ENCODE measurements at places on chromosomes 6 and 20.
A peak's percentile ranks its signal among the peaks of the same experiment; 100 is the strongest.

GRCh38 chr6:53195048-53195447 lies 46.4 kb upstream of the GCM1 start:
- DNase-seq, result no peak

GRCh38 chr20:9809271-9809670 lies 29.6 kb downstream of the PAK5 start:
- DNase-seq, result no peak

DNA sequence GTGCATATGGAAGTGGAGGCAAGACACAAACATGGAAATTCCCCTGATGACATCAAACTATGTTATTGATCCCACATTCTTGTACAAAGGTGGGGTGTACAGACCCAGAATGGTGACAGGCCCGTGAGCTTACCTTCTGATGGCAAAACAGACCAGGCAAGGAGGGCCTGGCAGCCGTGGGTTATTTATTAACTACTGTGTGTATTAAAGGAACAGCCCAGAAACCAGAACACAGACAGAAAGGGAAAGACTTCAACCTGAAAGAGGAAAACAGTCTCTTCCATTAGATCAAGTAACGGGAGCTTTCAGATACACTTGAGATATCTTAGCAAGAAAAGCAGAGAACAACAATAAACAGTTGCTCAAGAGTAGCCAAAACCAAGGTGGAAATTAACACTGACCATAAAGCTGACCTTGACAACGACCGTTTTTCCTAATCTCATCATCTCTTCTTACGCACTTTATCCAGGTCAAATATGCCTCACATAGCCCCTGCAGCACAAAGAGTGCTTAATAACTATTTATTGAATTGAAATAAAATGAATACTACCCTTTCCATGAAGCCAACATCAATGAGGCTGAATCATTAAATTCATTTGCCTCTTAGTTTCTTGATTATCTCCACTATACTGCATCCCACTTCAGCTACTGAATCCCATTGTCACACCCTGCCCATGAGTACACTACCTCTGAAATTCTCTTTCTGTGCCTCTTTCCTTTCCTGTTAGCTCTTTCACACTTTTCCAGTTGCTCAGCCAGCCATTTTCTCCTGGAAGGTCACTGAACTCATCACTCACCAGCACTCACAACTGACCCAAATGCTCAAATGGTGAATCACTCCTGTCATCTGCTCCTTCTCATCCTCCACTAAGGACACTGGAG lies 67.4 kb downstream of the MOXD1 start:
- no peak for DNase-seq

- peak; percentile 61 for DNase-seq
Observed at GRCh38 chr6:68343901-68344300, 291.2 kb upstream of the ADGRB3 start.

- DNase-seq, result peak; percentile 81
Observed at GRCh38 chr6:27145731-27146455, 101.6 kb upstream of the PRSS16 start.

- no peak for DNase-seq
Observed at GRCh38 chr6:56005426-56005825, 130.0 kb upstream of the BMP5 start.

DNA sequence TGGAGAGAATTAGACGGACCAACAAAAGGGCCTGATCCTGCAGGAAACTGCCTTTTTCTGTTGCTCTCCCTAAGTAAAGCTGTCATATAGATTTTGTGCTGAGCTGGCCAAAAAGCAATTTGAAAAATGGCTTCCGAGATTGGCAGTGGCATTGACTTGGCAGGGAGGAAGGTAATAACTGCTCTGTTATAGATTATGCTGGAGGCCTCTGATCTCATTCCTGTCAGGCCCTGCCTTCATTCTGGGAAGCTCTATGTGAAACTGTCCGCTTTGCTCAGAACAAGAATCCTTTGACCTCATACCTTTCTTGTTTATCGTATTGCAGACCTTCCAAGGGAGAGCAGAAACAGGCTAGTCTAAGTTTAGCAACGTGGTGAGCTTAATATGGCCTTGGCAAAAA lies 234.4 kb downstream of the PHACTR1 start:
- DNase-seq, result no peak

DNA sequence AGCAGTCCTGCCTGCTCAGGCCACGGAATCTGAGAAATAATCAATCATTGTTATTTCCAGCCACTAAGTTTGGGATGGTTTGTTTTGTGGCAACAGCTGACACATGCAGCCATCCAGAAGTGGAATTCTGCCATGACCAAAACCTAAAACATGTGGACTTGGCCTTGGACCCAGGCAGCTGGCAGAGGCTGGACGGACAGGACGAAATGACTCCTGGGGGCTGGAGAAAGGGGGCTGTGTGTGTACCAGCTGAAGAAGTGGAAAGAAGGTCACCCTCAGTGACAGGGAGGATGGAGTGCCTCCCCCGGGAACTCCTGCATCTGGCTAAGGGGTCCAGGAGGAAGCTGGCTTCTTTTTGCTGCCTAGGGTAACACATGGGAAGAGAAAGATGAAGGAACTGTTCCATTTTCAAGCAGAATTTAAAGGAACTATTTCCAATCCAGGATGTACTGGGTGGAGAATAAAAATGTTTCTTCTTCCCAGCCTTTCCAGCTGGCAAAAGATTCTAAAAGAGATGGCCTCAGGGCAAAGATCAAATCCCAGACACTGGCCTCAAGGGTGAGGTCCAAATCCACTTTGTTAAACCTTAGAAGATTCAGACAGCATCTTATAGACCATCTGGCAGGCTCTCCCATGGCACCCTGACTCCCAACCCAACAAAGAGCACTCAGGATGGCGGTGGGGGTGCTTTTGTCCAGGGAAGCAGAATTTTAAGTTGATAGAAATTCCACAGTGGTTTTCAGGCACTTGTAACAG lies 14.3 kb downstream of the SERPINB6 start:
- no peak for DNase-seq

DNA sequence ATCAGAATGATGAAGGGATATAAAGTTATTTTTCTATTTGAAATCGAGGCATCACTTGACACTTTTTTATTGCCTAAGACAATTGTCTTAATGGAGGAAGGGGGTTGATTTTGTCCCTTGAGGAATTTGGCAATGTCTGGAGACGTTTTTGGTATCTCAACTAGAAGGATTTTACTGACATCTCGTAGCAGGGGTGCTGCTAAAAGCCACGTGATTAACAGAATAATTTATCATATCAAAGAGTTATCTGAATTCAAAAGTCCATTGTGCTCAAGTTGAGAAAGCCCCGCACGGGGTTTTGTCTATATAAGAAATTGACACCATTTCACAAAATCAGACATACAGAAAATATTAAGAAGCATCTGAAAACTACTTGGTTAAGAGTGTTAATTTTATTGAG lies 1.5 kb upstream of the TAAR6 start:
- no peak for DNase-seq

DNA sequence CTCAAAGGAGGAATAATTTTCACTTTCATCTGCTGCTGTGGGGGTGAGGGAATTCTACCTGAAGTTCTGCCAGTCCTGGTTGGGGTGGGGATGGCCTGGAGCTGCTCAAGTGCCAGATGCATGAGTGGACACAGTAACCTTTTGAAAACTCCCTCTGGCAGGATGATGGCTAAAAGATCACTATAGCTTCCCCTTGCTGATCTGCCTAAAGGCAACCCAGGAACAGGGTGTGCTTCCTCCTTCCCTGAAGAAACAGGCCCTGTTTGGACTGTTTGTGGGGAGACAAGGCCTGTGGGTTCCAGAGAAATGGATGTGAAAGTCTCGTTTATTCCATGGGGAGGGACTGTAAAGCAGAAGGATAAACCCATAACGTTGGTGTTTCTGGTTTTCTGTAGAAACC lies 176.9 kb downstream of the DTNBP1 start:
- DNase-seq, result no peak

- no peak for DNase-seq
Observed at GRCh38 chr6:816510-817084, 123.7 kb upstream of the EXOC2 start.

DNA sequence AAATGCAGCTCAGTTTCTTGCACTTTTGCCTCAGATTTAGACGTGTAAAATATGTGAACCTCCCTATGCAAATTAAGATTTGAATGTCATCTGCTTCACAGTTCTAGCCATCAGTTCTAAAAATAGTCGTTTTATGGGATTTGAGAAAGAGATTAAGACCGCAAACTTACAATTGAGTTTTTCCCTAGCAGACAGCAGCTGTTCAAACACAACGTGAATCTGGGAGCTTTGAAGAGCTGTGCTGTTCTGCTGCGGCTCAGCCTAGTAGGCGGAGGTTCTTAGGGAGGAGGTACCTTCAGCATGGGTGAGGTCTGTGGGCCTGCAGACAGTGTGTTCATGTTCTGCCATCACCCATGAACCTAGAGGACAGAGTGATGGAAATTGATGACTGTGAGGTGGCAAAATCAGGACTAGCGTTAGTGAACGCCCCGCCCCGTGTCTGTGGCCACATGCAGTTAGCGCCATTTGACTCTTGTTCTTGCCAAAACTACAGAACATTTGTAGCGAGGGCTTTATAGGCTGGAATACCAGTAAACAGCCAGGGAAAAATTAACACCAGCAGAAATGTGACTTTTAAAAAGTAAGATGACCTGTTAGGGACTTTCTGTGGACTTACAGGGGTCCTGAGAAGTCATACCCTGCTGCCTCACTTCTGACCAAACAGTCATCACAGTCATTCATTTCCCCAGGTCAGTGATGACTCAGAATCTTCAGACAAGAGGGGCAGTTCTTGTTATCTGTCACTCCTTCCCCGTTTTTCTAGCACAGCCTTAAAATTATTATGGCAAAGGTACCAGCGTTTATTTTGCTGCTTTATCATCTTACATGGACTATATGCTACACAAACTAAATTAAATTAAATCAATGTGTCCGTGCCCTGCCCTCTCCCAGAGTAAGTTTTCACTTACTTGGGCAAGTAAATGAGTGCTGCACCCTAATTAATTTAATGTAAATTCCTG lies 84.3 kb upstream of the TMEM181 start:
- peak; percentile 81 for DNase-seq

GRCh38 chr6:21885532-21886114 lies 292.1 kb downstream of the SOX4 start:
- DNase-seq, result no peak

DNA sequence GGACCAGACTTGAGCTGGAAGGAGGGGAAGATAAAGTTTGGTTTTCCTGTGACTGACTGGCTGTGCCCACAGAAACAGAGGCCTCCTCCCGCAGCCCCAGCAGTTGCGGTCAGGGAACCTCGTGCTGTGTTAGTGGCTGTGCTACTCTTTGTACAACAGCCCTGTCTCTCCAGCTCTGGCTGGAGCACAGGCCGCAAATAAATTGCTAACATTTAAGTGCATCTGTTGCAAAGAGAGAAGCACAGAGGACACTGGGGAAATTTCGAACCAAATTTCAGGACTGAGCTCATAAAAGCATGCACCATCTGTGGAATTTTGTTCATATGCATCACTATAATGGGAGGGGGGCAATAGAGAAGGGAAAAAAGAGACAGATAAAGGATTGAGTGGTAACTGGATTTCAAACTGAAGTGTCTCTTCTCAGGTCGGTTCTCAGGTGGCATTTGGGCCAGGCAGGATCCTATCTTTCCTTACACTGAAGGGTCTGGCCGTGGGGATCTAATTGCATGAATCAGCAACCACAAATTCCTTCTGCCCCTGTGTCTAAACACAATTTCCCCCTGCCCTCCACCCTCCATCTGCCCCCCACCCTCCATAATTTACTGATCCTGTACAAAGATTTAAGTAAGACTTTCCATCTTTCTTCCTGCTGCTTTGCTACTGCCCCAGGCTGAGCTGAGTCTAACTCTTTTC lies 88.9 kb upstream of the ATXN1 start:
- no peak for DNase-seq

DNA sequence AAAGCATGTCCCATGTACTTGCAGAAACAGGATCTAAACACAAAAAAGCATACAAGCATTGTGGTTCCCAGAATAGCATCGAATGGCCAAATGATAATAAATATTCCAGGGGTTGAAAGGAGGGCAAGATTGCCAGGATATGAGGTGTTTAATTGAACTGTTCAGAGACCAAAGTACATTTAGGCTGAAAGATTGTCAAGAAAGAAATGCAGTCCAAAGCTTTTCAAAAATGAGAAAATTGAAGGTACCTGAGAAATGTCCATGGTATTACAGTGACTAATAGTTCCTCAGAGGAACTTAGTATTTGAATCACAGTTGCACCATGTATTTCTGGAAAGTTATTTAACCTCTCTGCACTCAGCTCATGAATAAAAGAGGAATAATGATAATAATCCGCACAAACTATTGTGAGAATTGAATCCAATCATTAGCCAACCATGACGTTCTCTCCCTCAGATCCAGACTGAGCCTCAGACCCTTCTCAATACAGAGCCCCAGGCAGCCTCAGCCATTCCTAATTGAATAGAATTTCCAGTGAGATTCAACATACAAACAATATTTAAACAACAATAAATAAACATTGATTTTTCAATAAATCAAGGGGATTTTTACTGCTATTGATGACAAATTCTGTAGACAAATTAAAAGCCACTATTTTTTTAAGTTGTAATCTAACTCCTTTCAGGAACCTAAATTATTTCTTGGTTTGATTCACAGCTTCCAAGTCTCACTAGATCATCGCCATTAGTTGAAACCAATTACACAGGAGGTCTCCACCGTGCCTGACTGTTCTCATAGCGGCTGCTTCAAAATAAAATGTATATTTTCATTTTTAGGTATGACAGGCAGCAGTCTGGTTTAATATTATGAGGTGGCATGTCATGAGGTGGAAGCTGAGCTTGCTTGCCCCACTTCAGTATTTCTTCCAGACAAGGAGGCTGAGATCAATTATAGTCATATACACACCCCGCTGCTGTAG lies 144.3 kb upstream of the TENT5A start:
- no peak for DNase-seq

- DNase-seq, result no peak
Observed at GRCh38 chr6:69128411-69128810, 493.3 kb downstream of the ADGRB3 start.

DNA sequence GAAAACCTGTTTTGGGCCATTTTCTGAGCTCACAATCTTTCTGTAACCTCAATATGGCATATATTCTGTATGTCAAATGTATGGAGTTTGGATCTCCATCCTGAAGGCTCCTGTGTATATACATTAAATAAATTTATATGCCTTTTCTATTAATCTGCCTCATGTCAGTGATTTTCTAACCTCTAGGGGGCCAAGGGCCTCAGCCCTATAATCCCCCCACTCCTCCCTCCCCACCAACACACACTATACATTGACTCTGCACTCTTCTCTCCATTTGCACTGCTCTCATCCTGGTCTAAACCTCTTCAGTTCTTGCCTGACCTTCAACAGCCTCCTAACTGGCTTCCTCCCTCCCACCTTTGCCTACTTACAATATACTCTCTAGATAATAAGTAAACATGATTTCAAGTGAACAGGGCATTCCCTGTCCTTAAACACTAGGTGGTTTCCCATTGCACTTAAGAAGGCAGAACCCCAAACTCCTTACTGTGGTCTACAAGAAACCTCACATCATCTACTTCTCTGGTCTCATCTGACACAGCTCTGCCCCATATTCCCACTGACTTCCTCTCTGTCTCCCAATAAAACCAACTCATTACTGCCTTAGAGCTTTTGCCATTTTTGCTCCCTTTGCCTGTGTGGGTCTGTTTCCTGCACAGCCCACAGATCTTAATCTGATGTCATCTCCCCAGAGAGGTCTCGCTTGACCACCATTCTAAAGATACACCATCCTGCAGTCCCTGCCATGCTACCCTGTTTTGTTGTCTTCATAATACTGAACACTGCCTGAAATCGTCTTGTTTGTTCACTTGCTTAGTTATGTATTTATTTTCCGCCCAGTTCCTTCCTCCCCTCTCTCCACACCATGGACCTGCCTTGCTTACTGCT lies 213.7 kb downstream of the SYNE1 start:
- no peak for DNase-seq
